Activated naive CD4-positive, alpha-beta T cell (primary cell): ENCODE measurements at places on chromosomes 7 and 10.

GRCh38 chr10:85638797-85639196 lies 727.8 kb downstream of the GRID1 start:
- DNase-seq: no peak

- DNase-seq: no peak
Measured at GRCh38 chr7:148182264-148182663, 408.3 kb upstream of the C7orf33 start.

GRCh38 chr7:79489371-79489770 lies 35.9 kb upstream of the MAGI2 start:
- DNase-seq: no peak

DNA sequence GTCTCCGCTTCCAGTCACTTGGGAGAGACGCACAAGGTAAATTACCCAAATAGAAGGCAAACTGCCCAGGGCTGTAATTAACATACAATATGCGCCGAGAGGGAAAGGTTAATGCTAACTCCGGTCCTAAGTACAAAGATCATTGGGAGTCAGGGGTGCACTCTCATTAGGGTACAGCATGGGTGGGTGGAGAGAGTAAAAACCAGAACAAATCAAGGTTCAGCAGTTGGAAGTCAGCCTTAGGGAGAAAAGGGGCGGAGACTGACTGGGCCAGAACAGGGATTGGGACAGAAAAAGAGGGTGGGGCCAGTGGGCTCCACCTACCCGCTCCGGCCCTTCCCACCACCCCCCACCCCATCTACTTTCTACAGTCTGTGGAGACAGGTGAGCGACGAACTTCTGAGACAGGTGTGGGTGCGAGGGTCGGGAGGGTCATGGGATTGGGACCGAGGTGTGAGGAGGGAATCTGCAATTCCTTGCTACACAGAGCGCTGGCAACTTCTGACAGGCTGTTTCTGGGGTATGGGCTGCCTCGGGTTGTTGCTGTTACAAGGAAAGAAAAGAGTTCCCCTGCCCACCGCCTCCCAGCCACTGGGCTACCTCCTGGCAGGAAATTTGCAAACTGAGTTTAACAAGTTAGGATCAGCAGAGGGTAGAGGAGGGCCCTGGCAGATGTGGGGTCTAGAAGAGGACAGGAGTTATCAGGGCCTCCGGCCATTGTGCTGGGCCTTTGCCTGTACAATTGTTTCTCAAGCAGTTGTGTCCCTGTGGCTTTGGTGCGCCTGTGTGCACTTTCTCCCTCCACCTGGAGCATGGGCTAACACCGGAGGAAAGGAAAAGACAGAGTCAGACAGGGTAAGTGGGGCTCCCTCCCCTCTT lies at the start of gene TMEM139:
Gene TMEM139 (plus strand): TSS at position 368 of the 879 bp plus-strand sequence. CDS start 1,000 bp downstream, outside the sequence.
- DNase-seq: no peak

- no peak for DNase-seq
Measured at GRCh38 chr10:50456719-50457118, 167.0 kb downstream of the SGMS1 start.

DNA sequence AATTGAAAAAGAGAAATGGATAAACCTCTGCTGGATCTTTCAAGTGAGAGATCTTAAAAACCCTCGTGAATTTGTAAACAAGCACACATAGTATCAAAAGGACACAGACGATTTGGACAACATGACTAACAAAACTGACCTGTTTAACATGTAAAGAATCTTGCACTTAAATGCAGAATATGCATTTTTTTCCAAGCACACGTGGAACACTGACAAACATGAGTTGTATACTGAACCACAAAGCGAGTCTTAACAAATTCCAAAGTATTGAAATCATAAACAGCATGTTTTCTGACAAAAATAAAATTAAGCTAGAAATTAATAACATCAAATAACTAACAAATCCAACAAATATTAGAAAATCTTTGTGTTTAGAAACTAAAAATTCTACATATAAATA lies 65.0 kb upstream of the ZNF746 start:
- DNase-seq: no peak

DNA sequence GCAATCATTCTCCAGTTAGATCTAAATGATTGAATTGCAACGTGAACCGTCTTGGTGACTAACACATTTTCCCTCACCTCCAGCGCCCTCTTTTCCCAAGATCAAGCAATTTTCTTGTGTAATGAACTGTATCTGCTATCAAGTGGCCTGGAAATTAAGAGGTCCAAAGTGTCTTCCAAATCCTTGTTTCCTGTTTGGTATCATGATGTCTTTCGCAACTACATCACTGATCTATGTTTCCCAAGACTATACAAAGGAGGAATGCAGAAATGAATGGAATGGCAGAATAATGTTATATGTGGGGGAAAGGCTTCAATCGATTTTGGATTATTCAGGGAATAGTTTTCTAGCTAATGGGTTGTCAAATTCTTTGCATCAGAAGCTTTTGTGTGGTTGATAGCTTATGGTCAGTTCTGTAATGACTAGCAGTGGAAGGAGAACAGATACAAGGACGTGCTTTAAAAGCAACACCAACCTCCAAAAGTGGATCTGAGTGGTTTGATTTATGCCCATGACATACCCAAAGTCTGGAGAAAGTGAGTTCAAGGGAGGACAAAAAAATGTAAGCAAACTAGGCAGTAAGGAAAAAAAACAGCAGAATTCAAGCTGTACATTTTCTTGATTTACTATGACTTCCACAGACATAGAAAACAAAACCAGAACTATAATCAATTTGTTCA lies 14.6 kb upstream of the ZEB1 start:
- DNase-seq: no peak

DNA sequence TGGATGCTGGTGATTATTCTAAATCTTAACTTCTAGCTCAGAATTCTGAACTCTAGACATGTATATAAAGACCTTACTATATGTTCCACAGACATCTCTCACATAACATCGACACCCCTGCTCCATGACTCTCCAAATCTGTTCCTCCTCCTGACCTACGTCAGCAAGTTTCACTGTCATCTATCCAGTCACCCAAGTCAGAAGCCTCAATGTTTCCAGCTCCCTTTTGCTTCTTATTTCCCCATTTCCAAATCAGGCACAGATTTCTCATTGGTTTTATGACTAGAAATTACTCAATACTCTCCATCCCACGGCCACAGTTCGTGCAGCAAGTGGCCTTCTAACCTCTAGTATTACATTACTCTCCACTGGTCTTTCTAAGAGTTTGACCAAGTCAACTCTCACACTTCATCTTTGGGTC lies 28.5 kb downstream of the EPC1 start:
- no peak for DNase-seq

DNA sequence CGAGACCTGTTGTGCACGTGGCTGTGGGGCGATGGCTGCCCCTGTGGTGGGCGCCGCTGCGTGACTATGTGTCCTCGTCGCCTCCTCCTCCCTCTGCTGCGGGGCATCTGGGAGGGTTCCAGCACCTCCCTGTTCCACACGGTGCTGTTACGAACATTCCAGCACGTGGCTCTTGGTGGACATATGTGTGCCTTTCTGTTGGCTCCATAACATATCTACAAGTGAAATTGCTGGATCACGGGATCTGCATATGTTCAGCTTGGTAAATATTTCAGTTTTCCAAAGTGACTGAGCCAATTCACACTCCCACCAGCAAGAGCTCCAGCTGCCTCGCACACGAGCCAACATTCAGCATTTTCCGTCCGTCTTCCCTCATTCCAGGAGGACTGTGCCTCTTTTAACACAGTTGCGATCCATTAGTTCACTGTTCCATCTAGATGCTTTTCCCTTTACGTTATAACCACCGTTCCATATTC lies 25.1 kb downstream of the SNX8 start:
- DNase-seq: no peak

GRCh38 chr10:23338886-23339285 lies 5.7 kb downstream of the C10orf67 start:
- DNase-seq: no peak

GRCh38 chr7:67758551-67758950 lies 761.9 kb downstream of the TYW1 start:
- DNase-seq: no peak

GRCh38 chr10:92024700-92025099 lies 101.1 kb downstream of the BTAF1 start:
- DNase-seq: no peak

- DNase-seq: no peak
Measured at GRCh38 chr7:36037121-36037662, 115.9 kb upstream of the EEPD1 start.

DNA sequence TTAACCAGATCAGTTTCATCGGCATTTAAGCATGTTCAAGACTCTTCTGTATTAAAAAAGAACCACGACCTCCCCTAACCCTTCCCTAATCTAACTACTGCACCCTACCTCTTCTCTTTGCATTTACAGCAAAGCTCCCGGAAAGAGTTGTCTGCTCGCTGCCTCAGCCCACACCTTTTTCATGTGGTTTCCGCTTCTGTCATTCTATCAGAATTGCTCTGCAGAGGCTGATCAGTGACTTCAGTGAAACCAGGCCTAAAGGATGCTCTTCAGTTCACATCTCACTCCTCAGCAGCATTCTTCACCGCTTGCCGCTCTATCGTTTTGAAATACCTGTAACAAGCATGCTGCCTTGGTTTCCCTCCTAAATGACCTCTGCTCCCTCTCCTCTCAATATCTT lies 160.9 kb downstream of the SDK1 start:
- DNase-seq: peak; percentile 11

DNA sequence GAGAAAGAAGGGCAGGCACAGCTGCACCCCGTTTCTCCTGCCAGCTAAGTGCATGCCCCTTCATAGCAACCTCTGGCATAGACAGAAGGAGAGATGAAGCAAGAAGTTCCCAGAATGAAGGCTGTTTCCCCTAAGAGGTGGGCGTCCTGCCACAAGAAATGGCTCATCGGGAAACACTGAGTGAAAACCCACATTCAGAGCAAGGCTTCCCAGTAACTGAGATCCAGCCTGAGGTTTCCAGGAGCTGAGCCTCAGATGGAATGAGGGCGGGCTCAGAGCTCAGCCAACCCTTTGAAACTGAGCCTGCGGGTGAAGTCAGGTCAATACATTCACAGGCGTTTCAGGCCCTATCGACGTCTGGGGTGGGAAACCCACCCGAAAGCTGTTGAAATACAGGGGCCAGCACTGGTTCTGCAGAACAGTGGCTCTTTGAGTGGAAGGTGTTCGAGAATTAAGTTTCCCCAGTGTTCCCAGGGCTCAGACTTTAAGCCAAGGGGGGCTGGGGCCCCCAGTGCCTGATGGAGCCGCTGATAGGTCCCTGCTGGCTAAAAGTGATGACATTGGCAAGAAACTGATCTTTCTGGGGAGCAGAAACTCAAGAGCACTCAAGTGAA lies 510.2 kb downstream of the RPS24 start:
- DNase-seq: no peak

- peak; percentile 65 for DNase-seq
Measured at GRCh38 chr10:80662429-80663261, 124.9 kb downstream of the SH2D4B start.

GRCh38 chr10:87819289-87819585 lies 1.2 kb upstream of the ATAD1 start:
- no peak for DNase-seq

DNA sequence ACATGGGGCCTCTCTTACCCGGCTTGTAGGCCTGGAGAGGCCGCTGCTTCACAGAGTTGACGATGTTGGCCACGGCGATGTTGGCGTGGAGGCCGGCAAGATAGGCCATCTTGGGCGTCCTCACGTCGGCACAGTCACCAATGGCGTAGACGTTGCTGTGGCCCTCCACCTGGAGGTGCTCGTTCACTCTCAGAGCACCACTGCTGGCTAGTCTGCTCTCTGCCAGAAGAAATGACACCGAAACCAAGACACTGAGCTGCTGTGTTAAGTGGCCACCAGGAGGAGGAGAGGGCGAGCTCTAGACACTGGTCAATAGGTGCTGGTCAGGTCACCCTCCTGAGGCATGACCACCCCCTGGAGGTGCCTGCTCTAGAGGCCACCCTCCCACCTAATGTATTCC lies 17.7 kb downstream of the AIFM2 start:
- DNase-seq: no peak

DNA sequence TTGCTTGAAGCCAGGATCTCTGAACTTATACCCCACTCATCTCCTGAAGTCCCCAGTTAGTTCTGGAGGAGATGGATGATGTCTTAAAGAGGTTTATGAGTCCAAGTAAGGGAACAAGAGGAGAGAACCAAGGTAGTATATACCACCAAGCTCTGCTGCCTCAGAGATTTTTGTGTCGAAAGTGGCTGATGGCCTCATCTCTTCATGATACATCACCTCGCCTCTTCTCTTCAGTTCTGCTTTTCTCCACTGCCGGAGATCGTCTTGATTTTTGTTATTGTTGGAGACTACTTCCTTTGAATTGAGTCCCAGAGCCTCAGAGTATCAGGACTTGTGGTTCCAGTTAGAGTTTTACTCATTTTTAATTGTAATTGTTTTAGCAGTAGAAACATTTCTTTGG lies 1.9 kb downstream of the VTI1A start:
- no peak for DNase-seq

- DNase-seq: no peak
Measured at GRCh38 chr10:66931340-66931948, 5.6 kb downstream of the LRRTM3 start.

DNA sequence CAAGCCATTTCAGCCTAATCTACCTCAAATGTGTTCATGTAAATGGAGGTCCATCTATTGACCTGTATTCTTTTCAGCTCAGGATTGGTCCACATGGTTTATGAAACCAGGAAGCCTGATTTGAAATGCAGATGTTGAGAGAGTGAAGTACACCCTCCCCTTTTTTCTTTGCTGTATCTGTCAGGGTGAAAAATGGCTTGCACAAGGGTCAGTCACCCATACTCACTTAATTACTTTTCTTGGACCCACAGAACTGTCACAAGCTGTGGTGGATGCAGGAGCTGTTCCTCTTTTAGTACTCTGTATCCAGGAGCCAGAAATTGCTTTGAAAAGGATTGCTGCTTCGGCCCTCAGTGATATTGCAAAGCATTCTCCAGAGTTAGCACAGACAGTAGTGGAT lies 41.2 kb downstream of the SPAG6 start:
- DNase-seq: no peak

GRCh38 chr7:15686295-15686956 lies at the start of gene MEOX2:
MEOX2 (minus strand) TSS chr7:15686683; CDS start chr7:15686402, 281 bp downstream.
- no peak for DNase-seq

DNA sequence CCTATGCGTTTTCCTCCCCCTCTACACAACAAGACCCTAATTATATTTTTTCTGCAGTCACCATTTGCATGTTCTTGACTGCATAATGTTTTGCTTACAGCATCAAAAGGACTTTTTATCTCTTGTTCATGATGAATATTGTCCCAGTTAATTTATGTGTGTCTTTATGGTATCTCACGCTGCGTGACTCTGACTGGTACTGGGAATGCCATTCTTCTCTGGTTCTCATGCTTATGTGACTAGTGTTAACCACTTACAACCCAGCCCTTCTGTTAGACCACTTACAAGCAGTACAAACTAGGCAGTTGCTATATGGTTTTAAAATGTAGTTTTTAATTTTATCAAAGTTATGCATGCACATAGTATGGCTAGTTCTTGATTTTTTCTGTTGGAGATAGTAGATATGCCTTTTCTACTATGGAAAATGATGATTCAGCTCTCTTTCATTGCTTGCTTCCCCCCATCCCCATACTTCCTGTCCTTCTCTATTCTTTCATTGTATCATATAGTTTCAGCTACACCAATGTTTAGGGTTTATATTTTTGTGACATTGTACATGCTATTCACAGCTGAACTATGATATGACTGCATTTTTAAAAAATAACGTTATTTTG lies 24.9 kb downstream of the BZW2 start:
- no peak for DNase-seq
